ENCODE measurements at places on chromosomes 7 and 10.

GRCh38 chr7:105791926-105792325 lies 84.5 kb downstream of the ATXN7L1 start:
- DNase-seq: no peak

- DNase-seq: no peak
Measured at GRCh38 chr10:1183701-1184100, 127.5 kb downstream of the WDR37 start.

DNA sequence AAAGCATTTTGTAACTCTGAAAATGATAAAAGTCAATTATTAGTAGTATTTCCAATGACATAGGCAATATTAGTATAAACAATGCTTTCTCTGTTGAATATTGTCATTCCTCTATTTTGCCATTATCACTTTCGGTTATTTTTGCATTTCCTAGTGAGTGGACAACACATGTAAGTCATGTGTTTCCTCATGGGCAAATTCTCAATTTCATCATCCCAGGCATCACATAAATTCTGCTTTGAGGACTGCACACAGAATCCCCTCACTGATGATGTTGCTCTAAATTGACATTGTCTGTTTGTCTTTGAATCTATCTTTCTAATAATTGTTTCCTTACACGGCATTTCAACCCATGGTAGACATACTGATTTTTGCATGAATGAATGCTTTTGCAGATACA lies 337.3 kb downstream of the GFRA1 start:
- DNase-seq: no peak

DNA sequence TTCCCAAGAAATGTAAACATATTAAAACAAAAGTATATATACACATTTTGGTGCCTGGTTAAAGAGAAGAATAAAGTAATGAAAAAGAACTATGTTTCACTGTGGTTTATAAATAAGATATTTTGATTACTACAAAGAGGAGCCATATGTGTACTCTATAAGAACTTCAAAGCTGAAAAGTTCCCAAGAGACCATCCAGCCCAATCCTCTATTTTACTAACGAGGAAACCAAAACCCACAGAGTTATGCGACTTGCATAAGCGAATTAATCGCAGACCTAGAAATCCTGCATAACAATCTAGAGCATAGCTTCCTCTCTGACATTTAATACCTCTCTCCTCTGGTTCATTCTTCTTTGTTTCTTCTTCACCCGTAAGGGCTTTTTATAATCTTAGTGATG lies 937.1 kb downstream of the CNTNAP2 start:
- no peak for DNase-seq

DNA sequence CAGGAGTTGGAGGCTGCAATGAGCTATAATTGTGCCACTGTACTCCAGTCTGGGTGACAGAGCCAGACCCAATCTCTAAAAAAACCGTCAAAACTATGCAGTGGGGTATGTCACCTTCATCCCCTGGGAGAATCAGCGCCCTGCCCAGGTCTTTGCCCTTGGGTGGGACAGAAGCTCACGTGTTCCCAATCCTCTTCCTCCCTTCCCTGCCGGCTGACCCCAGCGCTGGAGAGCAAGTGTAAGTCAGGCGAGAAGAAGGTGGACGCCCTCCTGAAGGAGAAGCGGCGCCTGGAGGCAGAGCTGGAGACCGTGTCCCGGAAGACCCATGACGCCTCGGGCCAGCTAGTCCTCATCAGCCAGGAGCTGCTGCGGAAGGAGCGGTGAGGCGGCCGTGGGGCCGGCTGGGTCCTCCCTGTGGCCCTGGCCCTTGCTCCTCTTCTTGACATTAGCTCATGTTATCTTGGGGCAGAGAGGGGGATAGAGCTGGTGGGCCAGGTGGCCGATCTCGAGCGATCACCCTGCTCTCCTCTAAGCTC lies 64.8 kb upstream of the GTF2IRD1 start:
- DNase-seq: no peak

DNA sequence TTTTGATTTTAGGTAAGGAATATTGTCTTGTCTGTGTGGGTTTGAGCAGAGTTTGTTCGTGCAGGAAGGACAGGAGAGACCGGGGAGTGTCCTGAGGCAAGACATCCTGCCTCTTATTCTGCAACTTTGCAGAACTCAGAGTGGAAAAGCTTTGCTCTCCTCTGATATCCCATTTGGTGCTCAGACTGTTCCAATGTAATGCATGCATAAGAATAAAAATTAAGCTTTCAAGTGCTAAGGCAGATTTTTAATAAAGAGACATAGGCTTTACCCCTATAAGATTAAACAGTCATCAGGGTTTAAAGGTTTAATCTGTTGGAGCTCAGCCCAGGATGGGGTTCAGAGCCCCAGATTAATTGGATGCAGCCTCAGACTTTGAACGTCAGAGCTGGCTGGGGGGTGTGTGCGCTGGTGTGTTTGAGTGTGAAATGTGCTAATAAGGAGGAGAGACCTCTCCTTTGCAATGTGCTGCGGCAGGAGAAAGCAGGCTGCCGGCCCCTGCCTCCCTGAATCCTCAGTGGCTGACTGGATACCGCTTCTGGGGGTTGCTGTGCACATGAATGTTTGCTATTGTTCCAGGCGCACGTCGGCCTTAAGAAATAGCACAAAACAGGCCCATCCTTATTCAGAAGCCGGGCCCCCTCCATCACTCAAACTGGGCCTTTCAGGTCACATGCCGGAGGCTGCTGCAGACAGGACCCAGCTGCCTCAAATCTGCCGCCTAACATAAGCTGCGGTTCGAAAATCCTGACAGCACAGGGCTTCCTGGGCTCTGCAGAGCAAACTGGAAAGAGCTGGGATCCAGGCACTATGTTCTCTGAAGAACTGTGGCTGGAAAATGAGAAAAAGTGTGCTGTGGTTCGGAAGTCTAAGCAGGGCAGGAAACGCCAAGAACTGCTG lies 84.1 kb upstream of the PRR15 start:
- no peak for DNase-seq

DNA sequence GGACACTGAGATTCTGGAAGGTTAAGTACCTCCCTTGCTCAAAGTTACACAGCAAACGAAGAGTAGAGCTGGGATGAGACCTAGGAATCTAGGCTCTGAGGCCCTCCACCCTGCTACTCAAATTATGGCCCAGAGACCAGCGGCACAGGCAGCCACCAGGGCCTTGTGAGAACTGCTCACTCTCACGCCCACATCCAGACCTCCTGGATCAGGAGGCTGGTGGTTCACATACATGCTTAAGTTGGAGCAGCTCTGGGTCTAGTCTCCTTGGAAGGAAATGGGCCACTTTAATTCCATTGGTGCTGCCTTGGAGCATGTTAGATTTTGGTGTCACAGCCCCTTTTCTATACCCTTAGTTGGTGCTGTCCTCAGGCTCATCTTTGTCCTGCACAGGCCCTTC lies 41.9 kb downstream of the ADRA2A start:
- no peak for DNase-seq

GRCh38 chr7:98284335-98285036 lies 3.0 kb downstream of the BRI3 start:
- no peak for DNase-seq

DNA sequence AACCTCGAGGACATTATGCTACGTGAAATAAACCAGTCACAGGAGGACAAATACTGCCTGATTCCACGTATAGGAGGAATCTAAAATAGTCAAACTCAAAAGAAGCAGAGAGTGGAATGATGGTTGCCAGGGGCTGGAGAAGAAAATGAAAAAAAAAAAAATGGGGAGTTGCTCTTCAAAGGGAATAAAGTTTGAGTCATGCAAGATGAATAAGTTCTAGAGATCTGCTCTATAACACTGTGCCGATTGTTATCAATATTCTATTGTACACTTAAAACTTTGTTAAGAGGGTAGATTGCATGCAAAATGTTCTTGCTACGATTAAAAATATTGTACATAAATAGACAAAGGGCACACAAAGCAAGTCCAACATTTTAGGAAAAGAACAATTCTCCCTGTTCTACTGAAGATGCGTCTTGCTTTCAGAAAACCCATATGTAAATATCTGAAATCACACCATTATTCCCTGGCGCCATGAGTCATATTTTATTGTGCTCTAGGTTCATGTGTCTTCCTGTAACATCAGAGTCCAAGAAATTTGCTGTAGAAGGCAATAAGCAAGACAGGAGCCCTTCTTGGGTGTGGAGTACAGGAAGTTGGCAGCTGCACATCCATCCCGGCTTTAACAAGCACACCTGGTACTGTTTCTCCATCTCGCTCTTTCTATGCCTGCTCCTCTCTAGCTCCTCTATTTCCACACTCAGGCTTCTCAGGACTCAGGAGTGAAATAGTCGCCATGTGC lies 145.9 kb downstream of the GFRA1 start:
- DNase-seq: no peak

GRCh38 chr7:138328215-138328614 lies 131.8 kb upstream of the TRIM24 start:
- DNase-seq: no peak

DNA sequence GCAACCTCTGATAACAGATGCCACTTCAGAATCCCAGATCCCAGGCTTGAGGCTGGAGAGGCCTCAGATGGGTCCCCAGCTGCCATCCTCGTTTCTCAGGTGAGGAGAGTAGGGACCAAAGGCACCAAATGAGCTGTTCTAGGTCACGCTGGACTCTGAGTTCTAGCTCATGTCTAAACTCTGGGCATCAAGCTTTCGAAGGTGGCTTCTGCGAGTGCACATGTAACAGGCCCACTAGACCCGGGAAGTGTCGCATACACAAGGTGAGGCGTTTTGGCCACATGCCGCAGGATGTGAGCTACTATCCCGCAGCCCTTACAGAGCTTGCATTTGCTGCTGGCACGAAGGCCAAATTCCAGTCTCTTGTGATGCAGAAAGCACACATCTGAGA lies 355.1 kb upstream of the SHH start:
- DNase-seq: no peak

DNA sequence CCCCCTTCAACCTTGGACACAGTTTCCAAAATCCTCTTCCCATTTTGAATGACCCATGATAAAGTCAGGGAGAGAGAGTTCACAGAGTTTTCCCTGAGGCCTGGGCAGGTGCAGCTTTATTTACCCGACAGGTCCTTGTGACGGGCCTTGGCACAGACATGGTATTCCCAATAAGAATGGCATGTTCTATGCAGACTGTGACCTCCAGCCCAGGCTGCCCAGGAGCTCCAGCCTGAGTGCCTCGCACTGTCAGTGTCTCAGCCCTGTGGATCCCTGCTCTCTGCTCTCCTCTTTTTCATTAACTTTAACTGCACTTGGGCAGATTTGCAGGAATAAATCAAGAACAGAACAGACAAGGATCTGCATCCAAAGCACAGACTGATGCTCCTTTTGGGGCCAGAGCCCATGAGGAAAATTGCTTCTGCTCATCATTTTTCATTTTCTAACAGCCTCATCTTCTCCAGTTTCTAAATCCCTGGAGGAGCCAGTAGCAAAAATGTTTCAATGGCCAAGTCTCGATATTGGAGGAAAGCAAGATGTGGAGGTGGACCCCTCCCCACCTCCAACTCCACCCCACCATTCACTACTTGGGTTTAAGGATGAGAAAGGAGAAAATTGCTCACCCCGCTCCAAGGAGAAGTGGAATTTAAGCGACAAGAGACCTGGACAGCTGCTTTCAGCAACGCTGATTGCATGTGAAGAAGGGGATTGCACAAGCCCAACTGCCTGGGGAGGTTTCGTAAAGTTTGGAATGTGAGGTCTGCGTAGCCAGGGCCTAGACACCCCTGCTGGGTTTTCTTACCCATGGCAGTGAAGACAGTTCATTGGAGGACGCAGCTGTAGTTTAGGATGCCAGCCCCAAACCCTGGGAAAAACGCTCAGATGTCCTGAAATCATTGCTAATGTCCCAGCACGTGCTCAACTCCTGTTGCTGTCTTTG lies 225.9 kb downstream of the WDR11 start:
- DNase-seq: no peak

- DNase-seq: no peak
Measured at GRCh38 chr10:109427411-109427810, 495.9 kb downstream of the XPNPEP1 start.

GRCh38 chr10:133484818-133485217 lies 31.1 kb downstream of the SCART1 start:
- no peak for DNase-seq

DNA sequence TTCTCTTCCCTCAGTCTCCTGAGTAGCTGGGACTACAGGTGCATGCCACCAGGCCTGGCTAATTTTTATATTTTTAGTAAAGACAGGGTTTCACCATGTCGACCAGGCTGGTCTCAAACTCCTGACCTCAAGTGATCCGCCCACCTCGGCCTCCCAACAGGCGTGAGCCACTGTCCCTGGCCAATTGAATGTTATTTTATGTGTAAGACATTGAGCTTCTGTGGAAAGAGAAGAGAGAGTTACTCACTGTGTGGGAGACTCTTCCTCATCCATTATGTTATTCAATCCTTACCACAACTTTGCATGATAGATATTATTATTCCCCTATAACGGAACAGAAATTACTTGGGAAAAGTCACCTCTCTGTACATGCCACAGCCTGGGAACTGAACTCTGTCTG lies 32.6 kb upstream of the MXI1 start:
- no peak for DNase-seq

DNA sequence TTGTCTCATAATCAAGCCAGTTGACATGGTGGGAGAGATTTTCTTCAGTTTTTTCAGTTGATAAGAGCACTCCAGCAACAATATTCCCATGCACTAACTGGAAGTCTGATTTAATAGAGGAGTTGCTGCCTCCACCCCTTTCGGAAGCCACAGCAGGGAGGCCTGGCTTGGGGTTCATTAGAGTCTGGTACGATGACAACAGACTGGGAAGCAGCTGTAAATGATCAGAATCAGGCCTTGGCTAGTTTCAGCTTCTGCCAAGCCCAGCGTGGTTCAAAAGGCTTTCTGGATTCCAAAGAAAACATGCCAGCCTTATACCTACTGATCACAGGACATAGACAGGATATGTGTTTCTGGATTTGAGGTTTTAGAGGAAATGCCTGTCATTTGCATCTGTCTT lies 274.0 kb downstream of the CSTF2T start:
- no peak for DNase-seq

DNA sequence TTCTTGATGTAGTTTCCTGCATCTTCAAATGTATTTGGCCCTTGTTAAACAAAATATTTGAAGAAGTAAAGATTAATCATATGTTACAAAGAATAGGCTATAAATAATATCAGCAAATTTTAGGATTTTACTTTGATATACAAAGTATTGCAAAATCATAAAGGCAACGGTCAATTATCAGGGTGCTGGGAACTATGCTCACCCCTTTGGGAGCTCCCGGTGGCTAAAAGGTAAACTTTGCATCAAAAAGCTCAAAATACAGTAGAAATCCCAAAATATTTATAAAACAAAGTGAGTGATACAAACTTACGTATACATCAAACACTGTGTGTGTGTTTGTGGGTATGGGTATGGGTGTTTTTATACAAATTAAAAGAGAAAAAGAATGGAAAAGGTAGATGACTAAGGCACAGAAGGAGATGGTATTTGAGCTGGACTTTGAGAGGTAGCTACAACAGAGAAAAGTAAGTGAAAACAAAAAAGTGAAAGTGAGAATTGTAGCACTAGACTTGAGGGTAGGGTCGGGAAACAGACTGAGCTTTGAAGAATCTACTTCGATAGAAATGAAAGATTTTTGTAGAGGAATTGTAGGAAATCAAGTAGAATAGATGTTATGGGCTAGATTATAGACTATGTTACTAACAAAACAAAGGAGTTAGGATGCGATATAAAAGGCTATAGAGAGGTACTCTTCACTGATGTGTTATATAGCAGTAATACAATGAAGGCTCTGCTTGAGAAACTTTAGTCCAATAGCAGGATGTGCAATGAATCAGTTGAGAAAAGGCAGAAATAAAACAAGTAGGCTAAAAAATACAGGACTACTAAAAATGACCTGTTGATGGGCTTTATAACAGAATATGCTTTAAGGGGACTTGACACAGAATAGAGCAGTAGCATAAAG lies 52.8 kb downstream of the GNAT3 start:
- DNase-seq: no peak
